NCI-H774 (cell line): ENCODE measurements at places on chromosomes 2 and 18.

GRCh38 chr2:179307616-179308371 lies 43.2 kb upstream of the SESTD1 start:
- no peak for DNase-seq

- DNase-seq: no peak
These were observed 635.1 kb downstream of the IRS1 start for GRCh38 chr2:226164512-226164911.

GRCh38 chr2:26018184-26019055 lies 15.5 kb upstream of the RAB10 start:
- peak; percentile 30 for DNase-seq

DNA sequence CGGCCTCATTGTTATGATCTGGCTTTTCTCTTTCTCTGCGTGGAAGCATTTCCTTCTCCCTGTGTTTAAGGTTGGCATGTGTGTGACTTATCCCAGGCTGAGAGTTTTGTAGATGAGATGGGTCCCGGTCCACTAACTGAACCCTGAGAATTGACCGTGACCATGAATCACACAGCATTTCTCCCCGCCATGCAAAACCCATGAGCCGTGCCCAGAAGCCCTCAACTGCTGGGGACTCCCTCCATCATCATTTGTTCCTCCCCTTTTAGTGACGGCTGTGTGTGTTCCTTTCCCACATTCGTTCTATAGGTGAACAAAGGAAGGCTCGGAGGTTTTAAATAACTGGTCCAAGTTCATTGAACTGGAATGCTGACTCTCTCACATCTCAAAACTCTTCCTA lies 30.1 kb upstream of the TXNDC2 start:
- no peak for DNase-seq

- DNase-seq: no peak
These were observed 11.2 kb downstream of the RELCH start for GRCh38 chr18:62198259-62198658.

GRCh38 chr2:173934895-173935294 lies 30.3 kb downstream of the SP3 start:
- DNase-seq: peak; percentile 15

DNA sequence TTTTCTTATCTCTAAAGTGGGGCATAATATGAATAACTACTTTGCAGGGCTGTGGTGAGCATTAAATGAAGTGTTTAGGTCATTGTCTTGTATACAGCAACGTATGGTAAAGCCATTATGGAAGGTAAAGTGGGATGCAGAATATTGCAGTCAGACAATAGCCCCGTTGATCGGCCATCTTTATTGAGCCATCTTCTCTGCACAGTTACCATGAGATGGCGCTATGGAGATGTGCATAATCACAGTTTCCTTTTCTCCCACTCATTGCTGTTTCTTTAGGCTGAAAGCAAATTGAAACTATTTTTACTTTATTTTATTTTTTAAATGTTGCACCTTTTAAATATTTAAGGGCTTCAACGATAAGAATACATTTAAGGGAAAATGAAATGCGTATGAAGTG lies 108.9 kb downstream of the THSD7B start:
- DNase-seq: peak; percentile 14

GRCh38 chr2:133158024-133158423 lies 410.2 kb downstream of the NCKAP5 start:
- no peak for DNase-seq

GRCh38 chr18:31039426-31039825 lies 3.1 kb downstream of the DSC3 start:
- no peak for DNase-seq
